ENCODE measurements at places on chromosomes 16 and 17.

DNA sequence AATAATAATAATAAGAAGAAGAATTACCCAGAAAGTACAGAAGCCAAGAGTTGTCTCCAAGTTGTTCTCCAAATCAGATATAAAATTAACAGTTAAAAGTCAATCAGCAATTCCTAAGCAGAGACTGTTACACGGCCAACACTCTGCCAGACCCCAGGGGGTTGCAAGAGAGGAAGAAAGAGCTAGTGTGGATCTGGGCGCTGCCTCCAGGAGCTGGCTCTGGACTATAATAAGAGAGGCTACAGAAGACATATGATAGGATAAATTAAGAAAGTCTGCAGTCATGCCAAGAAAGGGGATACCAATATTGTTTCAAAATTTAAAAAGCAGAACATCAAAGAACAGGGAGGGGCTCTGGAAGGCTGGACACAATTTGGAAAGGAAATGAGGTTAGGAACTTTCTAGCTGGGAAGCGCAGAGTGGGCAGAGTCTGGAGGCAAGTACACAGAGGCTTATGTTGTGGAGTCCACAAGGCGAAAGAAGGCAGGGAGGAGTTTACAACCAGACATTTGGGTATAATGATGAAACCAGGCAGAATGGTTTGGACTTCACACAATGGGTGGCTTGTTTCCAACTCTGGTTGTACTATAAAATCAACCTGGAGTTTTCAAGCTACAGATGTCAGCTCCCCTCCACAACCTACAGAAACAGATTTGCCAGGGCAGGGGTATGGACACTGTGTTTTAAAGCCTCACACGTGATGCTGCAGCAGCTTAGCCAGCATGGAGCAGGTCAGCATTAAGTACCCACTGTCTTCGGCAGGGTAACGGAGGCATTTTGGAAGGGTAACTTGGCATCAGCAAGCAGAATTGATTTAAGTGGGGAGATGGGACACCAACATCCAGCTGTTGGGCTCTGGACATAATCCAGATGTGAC is 49.4 kb downstream of the SLC39A11 start:
- no peak for DNase-seq

GRCh38 chr17:70872103-70872502 is 702.8 kb downstream of the KCNJ2 start:
- DNase-seq: no peak

- no peak for DNase-seq
These were observed 351.1 kb downstream of the KCNJ2 start for GRCh38 chr17:70520447-70520846.

GRCh38 chr16:50696126-50696525 is 2.7 kb downstream of the NOD2 start:
- no peak for DNase-seq

DNA sequence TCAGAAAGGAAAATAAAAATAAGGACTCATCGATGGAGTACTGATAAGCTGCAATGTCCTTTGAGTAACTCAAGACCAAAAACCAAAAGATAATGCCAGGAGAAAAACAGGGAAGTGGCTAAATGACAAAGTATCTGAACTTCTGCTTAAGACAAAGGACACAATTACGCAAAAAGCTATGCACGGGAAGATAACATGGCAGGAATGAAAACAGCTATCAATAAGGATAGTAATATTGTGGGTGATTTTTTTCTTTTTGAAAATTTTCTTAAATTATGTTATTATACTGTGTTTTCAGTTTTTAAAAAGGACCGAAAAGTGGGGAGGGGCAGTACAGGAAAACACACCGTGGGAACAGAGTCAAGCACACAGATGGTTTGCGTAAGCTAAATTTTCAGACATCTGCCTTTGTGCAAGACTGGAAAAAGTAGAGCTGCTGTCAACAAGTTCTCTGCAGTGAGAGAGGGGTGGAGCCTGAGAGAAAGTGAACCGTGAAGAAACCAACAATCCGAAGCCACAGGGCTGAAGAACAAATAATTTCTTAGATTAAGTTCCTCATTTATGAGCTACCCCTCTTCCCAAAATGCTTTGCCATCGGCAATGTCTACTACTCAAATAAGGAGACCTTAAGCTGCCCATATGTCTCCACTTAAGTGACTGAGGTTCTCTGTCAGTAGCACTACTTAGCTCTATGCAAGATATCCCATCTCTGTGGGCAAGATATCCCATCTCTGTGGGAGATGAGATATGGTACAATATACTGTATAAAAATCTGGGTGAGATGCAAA is 99.9 kb upstream of the CORO6 start:
- peak; percentile 14 for DNase-seq

GRCh38 chr17:81069135-81069645 is 34.2 kb downstream of the BAIAP2 start:
- no peak for DNase-seq

DNA sequence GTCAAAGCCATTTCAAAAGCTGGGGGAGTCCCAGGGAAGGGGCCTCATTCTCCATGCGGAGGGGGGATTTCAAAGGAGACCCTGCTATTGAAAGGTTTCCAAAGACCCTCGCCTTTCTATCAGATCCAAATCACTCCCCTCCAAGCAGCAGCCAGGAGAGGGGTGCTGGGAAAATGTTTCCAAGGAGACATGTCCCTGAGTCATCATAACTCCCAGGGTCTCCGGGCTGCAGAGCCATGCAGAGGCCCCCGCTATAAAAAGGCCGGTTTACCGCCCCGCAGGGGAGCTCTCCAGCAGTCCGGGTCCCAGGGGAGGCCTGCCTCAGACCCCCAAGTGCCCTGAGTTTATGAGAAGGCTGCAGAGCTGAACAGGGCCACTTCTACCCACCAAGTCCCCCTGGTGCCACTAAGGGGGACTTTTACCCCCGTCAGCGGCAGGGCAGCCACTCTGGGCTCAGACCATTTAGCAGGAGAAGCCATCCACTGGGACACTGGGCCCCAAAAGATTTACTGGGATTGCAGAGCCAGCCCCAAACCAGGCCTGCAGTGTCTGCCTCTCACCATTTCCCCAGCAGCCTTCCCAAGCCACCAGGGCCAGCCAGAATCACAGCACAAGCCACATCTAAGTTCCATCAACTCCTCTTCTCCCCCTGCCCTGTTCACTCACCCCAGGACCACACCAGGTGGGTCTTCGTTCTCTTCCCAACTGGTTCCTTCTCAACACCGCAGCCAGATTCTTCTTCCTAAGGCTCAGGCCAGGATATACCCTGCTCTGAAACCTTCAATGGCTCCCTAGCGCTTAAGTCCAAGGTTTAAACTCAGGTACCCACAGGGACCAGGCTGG is 234.4 kb downstream of the ZNF423 start:
- no peak for DNase-seq

DNA sequence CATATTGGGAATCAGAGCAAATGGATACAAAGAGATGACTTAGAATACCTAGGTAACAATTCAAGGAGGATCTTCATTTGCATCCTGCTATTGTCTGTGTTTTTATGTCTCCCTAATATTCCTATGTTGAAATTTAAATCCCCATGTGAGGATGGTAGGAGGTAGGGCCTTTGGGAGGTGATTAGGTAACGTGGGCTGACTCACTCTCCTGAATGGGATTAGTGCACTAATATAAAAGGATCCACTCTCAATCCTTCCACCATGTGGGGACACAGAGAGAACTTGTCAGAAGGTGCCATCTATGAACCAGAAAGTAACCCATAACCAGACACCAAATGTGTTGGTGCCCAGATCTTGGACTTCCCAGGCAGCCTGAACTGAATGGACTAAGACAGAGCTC is 83.4 kb downstream of the CDH8 start:
- DNase-seq: no peak

- DNase-seq: no peak
These were observed 8.4 kb downstream of the CASKIN2 start for GRCh38 chr17:75506888-75507287.

DNA sequence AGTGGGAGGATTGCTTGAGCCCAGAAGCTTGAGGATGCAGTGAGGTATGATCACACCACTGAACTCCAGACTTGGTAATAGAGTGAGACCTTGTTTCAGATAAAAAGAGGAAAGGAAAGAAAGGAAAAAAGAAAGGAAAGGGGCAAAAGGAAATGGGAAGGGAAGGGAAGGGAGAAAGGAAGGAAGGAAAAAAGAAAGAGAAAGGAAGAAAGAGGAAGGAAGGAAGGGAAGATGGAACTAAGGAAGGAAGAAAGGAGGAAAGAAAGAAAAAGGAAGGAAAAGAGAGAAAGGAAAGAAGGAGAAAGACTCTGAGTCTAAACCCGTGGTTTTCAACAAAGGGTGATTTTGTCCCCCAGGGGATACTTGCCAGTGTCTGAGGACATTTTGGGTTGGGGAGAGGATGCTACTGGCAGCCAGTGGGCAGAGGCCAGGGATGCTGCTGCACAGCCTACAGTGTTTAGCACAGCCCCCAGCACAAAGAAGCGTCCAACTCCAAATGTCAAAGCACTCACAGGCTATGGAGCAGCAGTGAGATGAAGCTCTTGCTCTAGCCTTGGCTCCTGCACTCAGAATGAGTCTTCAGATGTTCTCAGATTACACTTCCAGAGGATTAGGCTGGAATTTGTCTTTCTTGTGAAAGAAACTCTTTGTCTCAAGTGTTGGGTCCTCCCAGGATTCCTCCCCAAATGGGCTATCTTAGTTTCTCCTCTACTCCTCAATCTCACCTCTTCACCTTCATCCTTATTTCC is 64.2 kb downstream of the BMERB1 start:
- DNase-seq: no peak

DNA sequence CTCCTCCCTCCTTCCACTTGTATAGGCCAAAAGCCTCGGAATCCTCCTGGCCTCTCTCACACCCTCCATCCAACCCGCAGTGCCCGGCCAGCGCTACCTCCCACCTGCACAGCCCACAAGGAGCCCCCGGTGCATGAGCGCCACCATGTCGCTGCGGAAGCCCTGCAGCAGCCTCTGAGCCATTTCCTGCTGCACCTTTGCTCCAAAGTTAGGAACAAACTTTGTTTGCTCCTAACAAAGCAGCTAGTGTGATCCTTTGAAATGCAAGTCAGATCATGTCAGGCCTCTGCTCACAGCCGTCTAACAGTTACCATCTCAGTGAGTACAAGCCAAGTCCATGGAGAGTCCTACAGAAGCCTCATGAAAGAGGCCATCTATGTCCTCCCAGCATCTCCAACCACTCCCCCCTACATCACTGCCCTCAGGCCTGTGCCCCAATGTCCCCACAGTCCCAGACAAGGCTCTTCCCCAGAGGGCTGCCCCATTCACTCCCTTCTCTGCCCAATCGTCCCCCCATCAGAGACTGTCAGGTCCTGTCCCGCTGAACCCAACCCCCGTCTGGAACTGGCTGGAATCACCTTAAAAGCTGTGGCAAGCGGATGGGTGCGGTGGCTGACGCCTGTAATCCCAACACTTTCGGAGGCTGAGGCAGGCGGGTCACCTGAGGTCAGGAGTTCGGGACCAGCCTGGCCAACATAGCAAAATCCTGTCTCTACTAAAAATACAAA is 7.5 kb downstream of the DCAKD start:
- DNase-seq: no peak

- no peak for DNase-seq
These were observed 79.6 kb upstream of the LHX1 start for GRCh38 chr17:36857698-36858097.

- no peak for DNase-seq
These were observed 1349.6 kb upstream of the CDH8 start for GRCh38 chr16:63385714-63386432.

DNA sequence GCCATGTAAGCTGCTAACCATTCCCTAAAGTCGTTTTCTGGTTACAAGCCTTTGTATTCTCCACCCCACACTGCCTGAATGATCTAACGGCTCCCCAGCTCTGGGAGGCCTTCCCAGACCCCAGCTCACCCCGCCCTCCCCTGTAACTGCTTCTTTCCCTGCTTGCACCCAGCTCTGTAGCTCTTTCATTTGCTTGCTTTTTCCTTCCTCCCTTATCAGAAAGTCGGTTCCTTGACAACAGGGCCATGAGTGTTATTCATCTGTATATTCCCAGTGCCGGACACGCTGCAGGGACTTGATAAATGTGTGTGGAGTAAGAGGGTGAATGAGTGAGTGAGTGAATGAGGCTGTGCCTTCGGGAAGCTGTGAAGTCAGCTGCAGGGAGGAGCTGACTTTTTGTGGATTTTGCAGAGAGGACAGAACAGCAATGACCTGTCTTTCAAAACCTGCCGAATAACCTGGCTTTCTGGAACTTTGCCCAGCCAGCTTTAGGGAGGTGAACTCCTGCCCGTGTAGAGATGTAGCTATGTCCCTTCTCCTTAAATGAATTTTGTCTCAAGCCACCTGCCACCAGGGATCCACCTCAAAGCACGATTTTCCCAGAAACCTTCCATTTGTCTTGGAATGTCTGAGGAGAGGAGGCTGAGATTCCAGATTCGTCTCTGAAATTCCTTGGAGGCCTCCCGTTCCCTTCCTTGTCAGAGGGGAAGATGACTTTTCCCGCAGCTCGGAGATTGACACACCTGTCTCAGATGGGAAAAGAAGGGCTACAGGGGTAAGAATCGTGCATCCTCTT is 20.0 kb upstream of the CACNG4 start:
- DNase-seq: no peak

GRCh38 chr17:37648555-37648954 is 5.3 kb upstream of the DDX52 start:
- DNase-seq: no peak

DNA sequence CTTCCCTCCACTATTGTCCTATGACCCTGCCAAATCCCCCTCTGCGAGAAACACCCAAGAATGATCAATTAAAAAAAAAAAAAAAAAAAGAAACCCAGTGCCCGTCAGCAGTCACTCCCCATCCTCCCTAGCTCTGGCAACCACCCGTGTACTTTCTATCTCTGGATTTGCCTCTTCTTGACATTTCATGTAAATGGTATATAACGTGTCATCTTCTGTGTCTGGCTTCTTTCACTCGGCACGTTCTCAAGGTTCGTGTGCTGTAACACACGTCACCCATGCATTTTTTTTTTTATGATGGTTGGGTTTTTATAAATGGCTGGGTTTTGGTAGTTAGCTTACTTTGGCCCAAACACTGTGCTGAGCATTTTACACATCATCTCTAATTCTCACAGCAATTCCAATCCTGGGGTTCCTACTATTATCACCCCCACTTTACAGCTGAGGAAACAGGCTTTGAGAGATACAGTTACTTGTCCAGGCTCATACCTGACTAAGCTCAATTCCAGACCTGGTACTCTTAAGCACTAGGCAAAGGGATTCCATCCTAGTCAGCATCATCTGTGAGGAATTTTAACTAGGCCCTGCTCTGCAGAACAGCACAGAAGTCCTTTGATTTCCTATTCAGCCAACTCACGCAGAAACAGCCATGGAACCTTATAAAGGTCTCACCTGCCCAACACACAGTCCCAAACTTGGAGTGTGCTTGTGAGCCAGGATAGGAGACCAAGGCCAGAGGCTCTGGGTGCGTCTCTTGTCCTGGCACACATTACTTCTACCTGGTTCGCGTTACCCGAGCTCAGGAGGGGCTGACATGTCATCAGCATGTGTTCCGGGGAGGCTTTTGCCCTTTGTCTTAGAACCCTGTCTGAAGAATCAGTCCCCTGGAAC is 11.7 kb downstream of the NDUFAB1 start:
- no peak for DNase-seq

GRCh38 chr16:5490499-5490898 is 392.9 kb upstream of the EEF2KMT start:
- DNase-seq: no peak

- peak; percentile 5 for DNase-seq
These were observed 622.6 kb upstream of the GOT2 start for GRCh38 chr16:59356709-59357108.

- DNase-seq: peak; percentile 39
These were observed 15.1 kb downstream of the SAMD14 start for GRCh38 chr17:50114849-50115357.

GRCh38 chr16:82045465-82045864 is 10.4 kb downstream of the HSD17B2 start:
- no peak for DNase-seq
